ENCODE measurements at places on chromosomes 2 and 18.
A peak's percentile ranks its signal among the peaks of the same experiment; 100 is the strongest.

- DNase-seq: no peak
These were observed 307.3 kb downstream of the GBX2 start for GRCh38 chr2:235860871-235861270.

DNA sequence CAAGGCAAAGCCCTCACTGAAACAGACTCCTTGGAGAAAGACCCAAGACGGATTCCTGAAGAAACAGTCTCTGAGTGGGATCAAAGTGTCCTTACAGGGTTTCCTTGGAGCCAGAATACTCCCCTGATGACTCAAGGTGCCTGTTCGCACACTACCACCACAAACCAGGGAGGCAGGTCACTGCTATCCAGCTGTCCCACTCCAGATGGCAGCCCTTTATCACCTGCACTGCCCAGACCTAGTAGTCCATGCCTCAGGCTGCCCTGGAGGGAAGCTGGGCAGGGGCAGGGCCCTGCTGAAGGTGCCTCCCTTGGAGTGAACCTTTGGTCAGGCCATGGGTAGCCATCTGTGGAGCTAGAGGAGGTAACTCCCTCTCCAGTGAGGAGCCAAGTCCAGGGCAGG lies 34.1 kb downstream of the TRABD2A start:
- DNase-seq: no peak

DNA sequence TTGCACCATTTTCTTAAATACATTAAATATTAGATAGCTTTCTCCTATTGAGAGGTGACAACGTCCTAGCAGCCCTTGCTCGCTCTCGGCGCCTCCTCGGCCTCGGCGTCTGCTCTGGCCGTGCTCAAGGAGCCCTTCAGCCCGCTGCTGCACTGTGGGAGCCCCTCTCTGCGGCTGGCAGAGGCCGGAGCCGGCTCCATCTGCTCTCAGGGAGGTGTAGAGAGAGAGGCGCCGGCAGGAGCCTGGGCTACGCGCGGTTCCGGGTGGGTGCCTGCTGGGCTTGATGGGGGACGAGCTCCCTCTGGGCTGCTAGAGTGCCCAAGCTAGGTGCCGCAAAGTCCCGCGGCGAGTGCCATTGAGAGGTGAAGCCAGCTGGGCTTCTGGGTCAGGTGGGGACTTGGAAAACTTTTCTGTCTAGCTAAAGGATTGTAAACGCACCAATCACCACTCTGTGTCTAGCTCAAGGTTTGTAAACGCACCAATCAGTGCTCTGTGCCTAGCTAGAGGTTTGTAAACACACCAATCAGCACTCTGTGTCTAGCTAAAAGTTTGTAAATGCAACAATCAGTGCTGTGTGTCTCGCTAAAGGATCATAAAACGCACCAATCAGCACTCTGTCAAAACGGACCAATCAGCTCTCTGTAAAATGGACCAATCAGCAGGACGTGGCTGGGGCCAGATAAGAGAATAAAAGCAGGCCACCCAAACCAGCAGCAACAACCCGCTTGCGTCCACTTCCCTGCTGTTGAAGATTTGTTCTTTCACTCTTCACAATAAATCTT lies 3.1 kb downstream of the RPRD1A start:
- DNase-seq: no peak

GRCh38 chr18:9086015-9086414 lies 16.5 kb upstream of the NDUFV2 start:
- no peak for DNase-seq

GRCh38 chr18:63470751-63471150 lies 6.0 kb upstream of the SERPINB5 start:
- no peak for DNase-seq

- no peak for DNase-seq
These were observed at the start of gene KIAA2012 for GRCh38 chr2:202072737-202073401. TSS of gene KIAA2012 (plus strand) at chr2:202073255. CDS start at chr2:202073628, 373 bp downstream.

- DNase-seq: no peak
These were observed 319.0 kb upstream of the KLHL29 start for GRCh38 chr2:23065936-23066335.

DNA sequence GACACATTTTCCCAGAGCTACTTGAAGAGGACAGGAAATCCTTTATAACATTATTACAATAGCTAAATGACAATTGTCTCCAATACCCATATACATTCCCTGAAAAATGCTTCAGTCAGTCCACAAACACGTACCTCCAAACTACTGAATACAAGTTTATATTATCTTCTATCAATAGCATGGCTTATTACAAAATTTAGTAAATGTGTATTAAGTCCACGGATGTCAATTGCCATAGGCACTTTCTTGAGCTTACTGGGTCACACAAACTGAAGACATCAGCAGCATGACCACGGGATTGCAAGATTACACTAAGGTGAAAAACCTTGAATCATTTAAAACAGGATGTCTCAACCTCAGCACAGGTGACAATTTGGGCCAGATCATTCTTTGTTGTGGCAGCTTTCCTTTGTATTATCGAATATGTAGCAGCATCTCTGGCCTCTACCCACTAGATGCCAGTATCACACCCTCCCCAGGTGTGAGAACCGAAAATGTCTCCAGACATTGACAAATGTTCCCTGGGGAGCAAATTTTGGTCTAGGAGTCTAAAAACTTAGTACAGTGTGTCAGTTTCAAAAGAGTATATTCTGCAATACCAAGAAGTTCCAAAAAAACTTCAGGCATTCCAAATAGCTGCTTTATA lies 1.4 kb downstream of the MBD2 start:
- DNase-seq: peak; percentile 54

GRCh38 chr2:126658905-126659561 lies 3.1 kb downstream of the GYPC start:
- no peak for DNase-seq

- DNase-seq: peak; percentile 49
These were observed 65.4 kb upstream of the HNRNPA3 start for GRCh38 chr2:177147093-177147694.

DNA sequence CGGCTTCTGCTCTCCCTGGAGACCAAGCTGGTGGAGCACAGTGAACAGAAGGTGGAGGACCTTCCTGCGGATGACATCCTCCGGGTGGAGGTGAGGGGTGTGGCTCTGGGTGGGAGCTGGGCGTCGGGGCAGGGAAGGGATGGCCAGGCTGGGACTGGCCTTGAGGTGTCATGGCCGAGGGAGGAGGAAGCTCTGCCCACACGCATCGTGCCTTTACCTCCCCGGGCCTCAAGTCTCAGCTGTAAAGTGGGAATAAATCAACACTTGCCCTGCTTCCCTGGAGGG lies 98.2 kb downstream of the DYSF start:
- DNase-seq: no peak

DNA sequence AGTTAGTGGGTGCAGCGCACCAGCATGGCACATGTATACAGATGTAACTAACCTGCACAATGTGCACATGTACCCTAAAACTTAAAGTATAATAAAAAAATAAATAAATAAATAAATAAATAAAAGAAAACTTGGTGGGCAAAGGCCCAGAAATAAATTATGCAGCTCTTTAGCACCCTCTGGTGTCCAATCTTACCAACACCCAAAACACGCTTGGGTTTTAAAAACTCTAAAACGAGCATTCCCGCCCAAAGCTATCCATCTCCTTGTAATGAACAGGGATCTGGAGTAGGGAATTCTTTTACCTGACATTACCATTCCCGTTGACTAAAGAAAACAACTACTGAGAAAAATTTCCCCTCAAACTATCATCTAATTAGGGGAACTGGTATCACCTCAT lies 2005.9 kb upstream of the CELF4 start:
- peak; percentile 10 for DNase-seq

DNA sequence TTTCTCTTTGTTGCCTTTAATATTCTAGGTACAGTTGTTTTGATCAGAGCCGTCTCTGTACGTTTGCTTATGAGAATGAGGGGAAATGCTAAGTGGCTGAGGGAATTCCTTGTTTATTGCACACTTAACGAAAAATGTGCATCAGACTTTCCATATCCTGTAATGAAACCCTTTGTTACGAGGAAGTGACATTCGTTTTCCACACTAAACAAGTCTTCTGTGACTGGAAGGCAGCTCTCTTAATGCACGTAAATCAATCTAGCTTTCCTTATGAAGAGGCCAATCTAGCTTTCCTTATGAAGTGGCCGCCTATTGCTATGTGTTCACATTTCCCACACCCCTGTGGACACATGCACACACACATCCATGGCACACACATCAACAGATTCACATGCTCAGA lies 186.2 kb downstream of the SNTG2 start:
- no peak for DNase-seq

DNA sequence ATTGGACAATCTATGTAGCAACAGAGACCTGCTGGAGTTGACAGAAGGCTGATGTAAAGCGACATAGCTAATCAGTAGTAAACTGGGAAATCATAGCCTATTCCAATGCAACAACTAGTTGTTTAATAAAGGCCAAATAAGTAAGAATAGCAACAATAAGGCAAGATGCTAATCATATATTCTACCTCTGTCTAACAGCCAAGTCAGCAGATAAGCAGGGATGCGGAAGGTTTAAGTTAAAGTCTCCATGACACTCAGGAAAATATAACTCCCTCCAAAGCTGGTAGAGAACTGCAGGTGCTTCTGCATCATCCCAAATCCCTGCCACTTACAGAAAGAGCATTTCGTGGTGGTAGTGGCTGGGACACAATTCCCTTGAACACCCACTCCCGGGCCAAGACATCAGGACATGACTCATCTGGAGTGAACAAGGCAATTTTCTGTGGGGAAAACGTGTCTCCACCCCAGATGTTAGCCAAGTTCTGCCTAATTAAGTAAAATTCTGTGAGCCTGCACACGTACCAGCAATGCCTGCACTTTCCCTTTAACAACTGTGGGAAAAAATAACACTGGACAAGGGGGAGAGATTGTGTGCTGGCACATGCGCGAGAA lies 413.6 kb upstream of the ID2 start:
- DNase-seq: no peak

DNA sequence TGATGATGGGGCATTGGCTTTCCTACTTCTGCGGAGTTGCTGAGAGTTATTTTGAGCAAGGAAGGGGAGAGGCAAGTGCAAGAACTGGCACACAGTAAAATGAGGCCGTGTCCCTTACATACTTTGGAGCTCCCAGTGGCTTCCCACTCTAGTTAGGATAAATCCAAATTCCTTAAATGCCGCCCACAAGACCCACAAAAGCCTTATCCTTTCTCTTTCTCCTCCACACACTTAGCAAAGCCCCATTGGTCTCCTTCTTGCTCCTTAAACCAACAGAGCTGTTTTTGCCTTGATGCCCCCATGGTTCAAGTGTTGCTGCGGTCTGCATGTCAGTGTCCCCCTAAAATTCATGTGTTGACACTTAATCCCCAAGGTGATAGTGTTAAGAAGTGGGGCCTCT lies 24.3 kb downstream of the TMEM247 start:
- DNase-seq: no peak

DNA sequence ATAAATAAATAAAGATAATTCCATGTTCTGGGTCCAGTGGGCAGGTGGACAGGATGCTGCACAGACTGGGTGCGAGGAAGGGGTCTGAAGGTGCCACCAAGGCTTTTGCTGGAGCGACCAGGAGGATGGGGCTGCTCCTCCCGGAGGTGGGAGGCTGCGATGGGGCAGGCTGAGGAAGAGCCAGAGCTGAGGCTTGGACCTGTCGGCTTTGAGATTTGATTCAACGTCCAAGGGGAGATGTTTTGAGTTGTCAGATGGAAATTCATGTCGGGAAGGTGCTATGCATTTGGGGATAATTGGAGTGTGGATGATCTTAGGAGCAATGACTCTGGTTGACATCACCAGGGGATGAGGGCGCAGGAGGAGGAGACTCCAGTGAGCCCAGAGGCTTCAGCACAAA lies 11.7 kb downstream of the ALLC start:
- no peak for DNase-seq

- no peak for DNase-seq
These were observed 7.4 kb downstream of the REEP1 start for GRCh38 chr2:86330001-86330400.

DNA sequence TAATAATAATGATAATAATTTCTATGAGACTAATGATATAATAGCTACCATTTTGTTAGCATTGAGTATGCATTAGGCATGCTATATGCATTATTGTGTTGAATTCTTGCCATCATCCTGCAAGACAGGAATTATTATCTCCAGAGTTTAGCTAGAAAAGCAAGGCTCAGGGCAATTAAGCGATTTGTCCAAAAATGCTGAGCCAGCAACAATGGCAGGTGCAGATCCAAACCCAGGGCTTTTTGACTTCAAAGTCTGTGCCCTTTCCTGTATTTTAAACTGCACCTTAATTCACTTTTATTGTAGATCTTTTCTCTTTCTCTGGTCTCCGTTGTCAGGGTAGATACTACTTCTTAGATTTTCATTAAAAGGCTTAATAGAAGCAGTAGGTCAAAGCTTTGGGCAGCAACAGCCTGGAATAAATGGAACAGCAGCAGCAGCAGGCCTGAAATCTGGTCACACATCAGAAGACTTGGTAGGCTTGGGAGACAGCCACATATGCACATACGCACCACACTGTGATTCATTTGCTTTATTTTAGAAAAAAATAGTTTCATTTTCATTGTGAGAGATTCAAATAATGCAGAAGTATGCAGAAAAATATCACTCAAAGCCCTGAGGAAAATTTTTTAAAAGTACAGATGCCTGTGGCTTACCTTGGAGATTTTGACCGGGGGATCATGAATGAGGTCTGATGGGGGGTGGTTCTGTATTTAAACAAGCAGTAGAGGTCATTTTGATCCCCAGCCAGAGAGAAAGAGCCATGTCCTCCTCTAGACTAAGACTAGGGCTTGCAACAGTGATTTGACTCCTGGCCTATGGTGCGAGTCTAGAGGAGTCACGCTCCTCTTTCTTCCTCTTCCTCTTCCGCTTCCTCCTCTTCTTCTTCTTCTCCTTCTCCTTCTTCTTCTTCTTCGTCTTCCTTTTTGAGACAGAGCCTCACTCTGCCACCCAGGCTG lies 455.7 kb downstream of the TSN start:
- DNase-seq: no peak

DNA sequence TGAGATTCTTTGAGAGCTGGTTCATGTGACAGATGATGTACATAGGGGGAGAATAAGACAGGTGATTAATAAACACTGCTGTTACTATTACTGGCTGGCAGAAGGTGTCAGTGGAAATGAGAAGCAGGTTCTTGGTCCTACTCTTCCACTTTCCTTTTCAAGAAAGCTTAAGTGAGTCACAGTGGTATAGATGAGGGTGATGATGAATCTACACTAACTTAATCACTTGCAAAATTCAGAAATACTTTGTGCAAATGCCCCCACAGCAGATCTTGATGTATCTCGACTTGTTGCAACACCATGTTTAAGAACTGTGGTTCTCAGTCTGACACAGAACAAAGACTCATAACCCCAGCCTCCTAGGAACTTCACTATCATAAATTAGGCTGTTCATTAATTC lies 35.9 kb upstream of the MGAT5 start:
- DNase-seq: no peak

GRCh38 chr2:129502781-129503180 lies 476.7 kb upstream of the RAB6C start:
- no peak for DNase-seq
